ENCODE measurements at places on chromosomes 2 and 18.

GRCh38 chr2:135689679-135690078 is 52.0 kb upstream of the UBXN4 start:
- DNase-seq: no peak

GRCh38 chr18:63936932-63937393 is 12.1 kb upstream of the HMSD start:
- no peak for DNase-seq

DNA sequence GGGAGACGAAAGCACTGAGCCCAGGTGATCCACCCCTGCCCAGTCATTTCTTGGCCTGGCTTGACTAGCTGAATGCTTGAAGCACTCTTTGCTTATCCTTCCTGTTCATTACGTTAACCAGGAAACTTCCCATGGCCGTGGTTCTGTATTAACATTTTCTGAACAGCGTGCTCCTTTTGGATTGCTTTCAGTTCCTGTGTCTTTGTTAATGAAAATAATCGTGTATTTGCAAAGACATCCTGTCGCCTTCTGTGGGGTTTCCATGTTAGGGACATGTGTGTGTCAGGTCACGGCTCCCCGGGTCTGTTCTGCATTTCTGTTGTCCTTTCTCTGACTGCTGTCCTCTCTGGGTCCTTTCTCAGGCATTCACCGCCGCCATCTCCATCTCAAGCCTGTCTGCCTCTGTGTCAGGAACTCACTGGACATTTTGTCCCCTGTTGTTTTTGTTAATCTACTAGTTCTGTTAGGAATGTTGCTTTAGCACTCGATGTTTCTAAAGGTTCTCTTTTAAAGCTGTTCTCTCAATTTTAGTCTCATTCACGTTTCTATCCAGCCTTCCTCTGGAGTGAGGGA is 434.1 kb upstream of the HS6ST1 start:
- DNase-seq: no peak

GRCh38 chr2:77873506-77873905 is 351.3 kb upstream of the LRRTM4 start:
- no peak for DNase-seq

GRCh38 chr2:158716921-158717320 is 78.2 kb upstream of the DAPL1 start:
- DNase-seq: no peak

DNA sequence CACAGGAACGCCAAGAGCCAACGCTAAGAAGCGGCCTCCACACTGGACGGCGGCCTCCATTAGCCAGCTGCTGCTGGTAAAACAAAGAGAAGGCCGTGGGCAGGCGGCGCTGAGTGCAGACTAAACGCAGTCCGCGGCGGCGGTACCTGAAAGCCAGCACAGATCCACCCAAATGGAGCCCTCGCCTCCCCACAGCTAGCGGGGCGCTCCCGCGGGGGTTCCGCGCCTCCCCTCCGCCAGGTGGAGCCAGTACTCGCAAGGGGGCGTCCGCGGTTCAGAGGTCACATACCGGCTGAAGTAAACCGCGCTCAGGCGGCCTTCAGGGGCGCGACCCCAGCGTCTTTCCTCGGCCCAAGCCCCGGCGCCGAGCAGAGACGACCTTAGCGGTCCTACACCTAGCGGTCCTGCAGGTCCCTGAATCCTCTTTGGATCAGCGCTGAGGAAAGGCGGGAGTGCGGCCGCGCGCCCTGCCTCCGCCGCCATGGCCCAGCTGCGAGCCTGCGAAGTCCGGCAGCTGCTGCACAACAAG is 293.1 kb upstream of the ERBB4 start:
- DNase-seq: no peak

DNA sequence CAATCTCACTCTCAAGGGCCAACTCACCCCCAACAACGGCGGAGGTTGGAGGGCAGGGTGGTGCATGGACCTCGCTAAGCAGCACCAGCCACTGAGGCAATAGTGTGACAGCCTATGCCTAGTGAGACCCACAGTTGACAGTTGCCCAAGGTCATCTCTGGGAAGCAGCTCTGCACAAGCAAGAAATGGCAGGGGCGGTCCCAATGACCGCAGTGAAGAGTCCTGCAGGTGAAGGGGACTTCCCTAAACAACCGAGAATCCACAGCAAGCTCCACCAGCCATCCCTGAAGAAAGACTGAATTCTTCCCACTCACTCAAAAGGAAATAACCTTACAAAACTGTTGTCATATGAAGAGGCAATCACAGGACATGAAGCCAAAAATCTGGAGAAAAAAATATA is 313.4 kb upstream of the ID2 start:
- no peak for DNase-seq

DNA sequence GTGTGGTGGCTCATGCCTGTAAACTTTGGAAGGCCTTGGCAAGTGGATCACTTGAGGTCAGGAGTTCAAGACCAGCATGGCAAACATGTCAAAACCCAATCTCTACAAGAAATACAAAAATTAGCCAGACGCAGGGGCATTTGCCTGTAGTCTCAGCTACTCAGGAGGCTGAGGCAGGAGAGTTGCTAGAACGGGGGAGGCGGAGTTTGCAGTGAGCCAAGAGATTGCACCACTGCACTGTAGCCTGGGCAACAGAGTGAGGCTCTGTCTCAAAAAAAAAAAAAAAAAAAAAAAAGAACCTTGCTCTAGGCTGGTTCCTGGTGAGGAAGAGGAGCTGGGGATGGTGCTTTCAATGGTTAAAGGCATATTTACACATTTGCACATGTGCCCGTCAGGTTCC is 129.4 kb downstream of the LYPD6B start:
- DNase-seq: no peak

- DNase-seq: no peak
These were observed 480.6 kb downstream of the SPAG16 start for GRCh38 chr2:213764849-213765248.

- DNase-seq: no peak
These were observed 1026.4 kb downstream of the DSC3 start for GRCh38 chr18:30016179-30016578.

- DNase-seq: peak; percentile 46
These were observed 70.6 kb downstream of the CCDC178 start for GRCh38 chr18:33369711-33370449.

DNA sequence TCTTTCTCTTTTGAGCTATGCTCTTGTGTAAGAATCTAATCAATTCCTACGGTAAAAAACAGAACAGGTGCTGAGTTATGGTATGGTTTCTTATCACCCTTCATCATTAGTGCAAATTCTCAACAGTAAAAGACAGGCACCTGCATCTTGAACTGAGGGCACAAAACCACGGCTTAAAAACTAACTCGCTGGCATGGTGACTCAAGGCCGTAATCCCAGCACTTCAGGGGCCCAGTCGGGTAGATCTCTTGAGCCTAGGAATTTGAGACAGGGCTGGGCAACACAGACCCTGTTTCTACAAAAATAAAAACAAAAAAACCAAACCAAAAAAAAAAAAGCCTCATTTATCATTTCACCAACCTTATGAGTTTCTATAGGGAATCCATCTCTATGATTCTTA is 33.3 kb downstream of the THAP4 start:
- no peak for DNase-seq

DNA sequence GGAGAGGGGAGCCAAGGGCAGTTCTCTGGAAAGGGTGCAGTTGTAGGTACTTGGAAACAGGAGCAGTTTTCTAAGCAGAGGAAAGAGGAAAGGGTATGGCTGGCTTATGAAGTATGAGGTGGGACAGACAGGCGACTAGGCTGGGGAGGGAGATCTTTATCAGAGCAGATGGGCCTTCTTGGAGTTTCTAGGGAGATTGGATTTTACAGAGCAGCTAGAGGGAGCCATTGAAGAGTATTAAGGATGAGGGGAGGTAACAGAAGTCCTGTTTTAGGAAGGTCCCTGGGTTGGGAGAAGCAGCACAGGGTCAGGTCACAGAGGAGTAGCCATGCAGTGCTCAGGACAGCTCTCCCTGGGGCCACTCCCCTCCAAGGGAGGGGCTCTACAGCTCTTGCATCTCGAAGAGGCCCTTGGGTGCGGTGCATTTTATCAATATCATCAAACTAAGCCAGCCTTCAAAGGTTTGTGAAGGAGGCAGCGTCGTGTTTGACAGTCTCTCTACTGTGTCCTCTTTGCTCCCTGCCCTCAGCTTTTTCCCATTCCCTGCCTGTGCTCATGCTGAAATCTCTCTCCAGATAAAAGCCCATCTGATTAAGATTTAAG is 154.3 kb downstream of the SETBP1 start:
- no peak for DNase-seq

- no peak for DNase-seq
These were observed 52.5 kb upstream of the TRIM43 start for GRCh38 chr2:95539290-95539689.

- DNase-seq: peak; percentile 4
These were observed 37.5 kb upstream of the SLC38A11 start for GRCh38 chr2:164992818-164993217.

GRCh38 chr2:74008761-74009395 is 24.2 kb downstream of the TET3 start:
- no peak for DNase-seq

- no peak for DNase-seq
These were observed 475.6 kb upstream of the CWC22 start for GRCh38 chr2:180482696-180483095.

DNA sequence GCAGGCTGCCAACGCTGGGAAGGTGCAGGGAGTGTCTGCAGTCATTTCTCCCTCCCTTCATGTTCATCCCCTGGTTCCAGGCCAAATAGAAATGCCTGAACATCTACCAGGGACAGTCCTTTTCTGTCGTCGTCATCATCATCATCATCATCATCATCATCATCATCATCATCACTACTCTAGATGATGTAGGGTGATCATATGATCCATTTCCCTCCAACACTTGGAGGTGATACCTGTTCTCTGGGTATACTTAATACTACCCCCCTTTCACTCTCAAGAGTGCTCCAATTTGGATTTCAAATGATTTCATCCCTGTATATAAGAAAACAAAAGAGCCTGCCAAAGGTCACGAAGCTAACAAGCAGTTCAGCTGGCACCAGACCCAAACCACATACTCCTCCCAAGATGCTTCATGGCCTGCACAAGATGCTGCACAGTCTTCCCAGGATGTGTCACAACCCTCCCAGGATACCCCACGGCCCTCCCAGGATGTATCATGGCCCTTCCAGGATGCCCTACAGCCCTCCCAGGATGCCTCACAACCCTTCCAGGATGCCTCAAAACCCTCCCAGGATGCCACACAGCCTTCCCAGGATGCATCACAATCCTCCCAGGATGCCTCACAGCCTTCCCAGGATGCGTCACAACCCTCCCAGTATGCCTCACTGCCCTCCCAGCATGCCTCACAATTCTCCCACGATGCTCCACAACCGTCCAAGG is 257.9 kb downstream of the DYSF start:
- DNase-seq: peak; percentile 6
